Peyer's patch (tissue), 4 donors: ENCODE measurements at places on chromosomes 7 and 10. TPM values are rescaled to one million over a fixed set of nuclear protein-coding genes. Genes with fewer than 3 reads are reported as not detected.
A peak's percentile ranks its signal among the peaks of the same experiment; 100 is the strongest.

GRCh38 chr7:37220664-37221063 is 228.0 kb downstream of the ELMO1 start:
- no peak for DNase-seq

DNA sequence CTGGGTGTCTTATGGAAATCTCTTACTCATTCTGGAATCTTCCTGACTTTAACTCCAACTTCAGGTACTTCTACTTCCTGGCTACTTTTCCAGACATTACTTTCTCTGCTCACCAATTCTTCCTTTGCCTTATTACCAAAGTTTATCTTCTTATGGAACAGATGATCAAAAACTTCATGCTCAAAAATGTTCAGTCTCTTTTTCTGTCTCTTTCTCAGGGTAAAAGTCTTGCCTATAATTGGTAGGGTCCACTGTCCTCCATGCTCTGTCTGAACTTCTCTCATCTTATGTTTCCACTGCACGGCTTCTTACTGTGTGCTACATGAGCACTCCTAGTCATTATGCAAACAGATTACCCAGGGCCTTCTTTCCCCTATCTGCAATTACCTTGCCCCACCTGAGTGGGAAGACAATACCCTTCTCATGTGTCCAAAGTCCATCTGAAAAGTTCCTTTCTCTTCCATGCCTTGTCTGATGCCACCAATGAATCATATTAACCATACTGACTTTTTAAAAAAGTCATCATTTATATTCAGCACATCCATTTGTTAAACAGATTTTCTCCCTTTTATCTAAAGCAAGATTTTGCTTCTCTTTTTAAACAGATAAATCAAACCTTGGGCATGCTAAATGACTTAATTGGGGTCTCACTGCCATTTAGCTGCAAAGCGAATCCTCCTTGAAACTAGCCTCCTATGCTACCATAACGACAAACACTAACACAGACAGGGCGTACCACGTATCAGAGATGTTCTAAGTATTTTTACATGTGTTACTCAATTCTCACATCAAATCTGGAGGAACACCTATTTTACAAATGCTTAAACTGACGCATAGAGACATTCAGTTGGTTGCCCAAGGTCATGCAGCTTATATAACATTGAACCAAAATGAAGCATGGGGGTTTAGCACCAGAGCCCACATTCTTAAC is 48.8 kb downstream of the SEMA3C start:
- DNase-seq: no peak

DNA sequence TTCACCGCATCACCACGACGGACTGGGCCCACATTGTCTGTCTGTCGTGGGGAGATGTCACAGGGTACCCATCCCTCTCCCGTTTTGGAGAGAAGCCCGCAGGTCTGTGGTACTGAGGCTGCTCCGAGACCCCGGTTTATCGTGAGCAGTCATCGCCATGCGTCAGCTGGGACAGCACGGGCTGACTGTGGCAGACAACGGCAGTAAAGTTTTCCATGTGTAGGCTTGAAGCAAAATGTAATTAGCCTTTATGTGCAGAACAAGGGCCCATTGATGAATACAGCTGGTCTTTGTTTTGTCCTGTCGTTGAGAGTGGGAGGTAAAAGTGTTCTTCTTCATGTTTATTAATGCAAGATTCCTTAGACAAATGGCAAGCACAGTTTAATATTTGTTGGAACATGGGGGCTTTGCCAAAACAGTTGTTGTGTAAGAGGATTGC is 167.4 kb upstream of the SH2B2 start:
- no peak for DNase-seq

- DNase-seq: no peak
Measured at GRCh38 chr7:137652721-137653120, 194.1 kb downstream of the DGKI start.

- no peak for DNase-seq
Measured at GRCh38 chr7:47553309-47553708, 28.6 kb downstream of the TNS3 start.

CPXM2 gene
- 7.3 TPM for total RNA-seq

- DNase-seq: no peak
Measured at GRCh38 chr10:21352886-21353285, 172.6 kb downstream of the SKIDA1 start.

DNA sequence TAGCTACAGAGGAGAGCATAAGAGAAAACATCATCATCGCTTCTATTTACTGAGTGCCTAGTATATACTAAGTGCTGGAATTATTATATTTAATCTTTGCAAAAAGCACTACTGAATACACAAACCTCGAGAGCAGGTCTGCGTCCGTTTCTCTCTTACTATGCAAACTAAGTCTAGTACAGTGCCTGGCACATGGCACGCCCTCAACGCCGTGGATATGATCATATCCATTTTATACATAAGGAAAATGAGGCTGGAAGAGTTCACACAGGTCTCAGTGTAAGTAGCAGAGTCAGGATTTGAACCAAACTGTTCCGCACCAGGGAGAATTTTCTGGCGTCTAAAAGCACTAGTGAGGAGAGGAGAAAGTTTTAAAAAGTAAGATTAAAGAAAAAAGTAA is 17.6 kb downstream of the MXI1 start:
- no peak for DNase-seq

GRCh38 chr10:71245420-71246325 is 33.3 kb downstream of the UNC5B start:
- DNase-seq: no peak

UCMA gene
- not detected for total RNA-seq

GRCh38 chr10:79007421-79008319 is 61.1 kb upstream of the ZMIZ1 start:
- peak; percentile 53 for DNase-seq

DNA sequence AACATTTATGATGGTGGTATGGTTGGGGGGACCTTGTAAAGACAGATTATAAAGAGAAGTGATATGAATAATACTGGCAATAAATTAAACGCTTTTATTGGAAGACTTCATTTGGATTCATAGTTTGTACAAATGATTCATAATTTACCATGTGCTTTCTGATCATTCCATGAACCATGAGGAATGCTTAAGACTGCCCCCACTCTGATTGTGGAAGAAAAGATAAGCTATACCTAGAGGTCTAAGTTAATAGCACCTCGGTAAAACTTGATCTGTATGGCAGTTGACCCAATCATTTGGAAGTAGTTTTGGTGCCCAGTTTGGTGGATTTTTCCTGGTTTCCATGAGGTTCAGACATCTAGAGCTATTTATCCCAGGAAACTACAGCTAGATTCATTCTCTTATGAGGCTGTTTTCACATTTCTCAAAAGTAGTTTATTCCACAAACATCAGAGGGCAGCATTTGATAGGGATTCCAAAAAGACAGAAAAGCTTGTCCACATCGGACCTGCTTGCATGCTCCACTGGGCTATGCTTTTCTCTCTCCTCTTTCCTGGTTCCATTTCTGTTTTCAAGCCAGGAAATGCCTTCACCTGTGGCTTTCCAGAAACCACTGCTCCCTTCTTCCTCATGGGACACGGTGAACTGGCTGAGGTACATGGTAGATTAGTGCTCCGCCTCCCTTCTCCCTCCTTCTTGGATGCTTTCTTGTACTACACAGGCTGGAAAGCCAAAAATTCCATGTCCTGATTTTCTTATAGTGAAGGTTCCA is 29.2 kb downstream of the TFAM start:
- DNase-seq: no peak

- DNase-seq: no peak
Measured at GRCh38 chr10:48792121-48792520, 107.4 kb downstream of the WDFY4 start.

SMO gene
- total RNA-seq: 1.8 TPM

GRCh38 chr10:71371750-71372166 is 25.0 kb upstream of the CDH23 start:
- no peak for DNase-seq

GRCh38 chr10:35268791-35269257 is 67.5 kb upstream of the CCNY start:
- no peak for DNase-seq

GRCh38 chr7:46285878-46286277 is 364.8 kb upstream of the IGFBP3 start:
- DNase-seq: no peak

GRCh38 chr7:79615466-79615865 is 162.0 kb upstream of the MAGI2 start:
- DNase-seq: no peak

- DNase-seq: no peak
Measured at GRCh38 chr7:130708766-130709165, 22.4 kb upstream of the TSGA13 start.

RP9 gene
- 12.1 TPM for total RNA-seq

GRCh38 chr10:13152296-13152695 is 9.1 kb upstream of the MCM10 start:
- DNase-seq: no peak

DNA sequence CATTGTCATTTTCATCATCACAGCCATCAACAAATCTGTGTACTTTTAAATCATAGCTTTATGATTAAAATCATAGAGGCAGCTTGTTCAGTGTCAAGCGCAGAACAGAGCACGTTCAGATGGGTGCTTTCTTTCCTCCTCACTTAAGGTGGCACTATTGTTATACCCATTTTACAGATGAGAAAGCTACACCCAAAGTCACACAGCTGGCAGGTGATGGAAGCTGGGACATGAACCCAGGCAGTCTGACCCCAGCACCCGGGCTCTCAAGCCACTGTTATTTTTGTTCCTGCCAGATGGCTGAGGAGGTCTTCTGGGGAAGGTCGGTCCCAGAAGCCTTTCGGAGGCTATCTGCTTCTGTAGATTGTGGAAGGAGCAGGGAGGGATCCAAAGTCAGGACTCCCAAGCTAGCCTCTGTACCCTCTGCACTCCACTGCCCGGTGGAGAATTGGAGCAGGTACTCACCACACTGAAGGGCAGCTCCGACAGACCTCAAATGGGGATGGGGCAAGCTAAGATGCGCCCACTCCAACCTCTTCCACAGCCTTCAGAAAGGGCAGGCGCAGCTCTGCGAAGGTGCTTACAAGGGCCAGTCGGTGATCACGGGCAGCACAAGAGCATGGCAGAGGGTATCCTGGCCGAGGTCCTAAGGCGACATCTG is 610 bp downstream of the AVPI1 start:
- no peak for DNase-seq

- peak; percentile 47 for DNase-seq
Measured at GRCh38 chr7:27188386-27189294, 3.6 kb upstream of the HOXA11 start.

GRCh38 chr10:24503461-24504320 is 220.0 kb downstream of the ARHGAP21 start:
- no peak for DNase-seq

DNA sequence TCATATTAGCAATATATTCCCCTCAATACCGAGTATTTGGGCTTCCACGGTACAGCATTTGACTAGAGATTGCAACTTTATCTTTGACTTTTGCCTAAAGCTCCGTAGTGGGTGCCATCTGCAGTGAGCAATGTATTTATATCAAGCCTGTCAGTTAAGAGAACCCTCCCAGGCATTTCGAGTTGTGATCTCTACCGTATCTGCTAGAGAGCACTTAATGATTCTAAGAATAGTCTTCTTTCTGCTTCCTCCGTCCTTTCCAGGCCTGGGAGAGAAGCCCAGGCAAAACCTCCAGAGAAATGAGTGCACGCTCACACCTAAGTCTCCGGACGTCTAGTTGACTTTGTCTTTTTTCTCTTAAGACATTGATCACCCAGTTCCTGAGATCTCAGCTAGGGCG is 210.6 kb downstream of the KLF6 start:
- no peak for DNase-seq

GRCh38 chr7:38929460-38930171 is 20.6 kb upstream of the VPS41 start:
- DNase-seq: no peak

CXCL12 gene
- 6.7 TPM for total RNA-seq

STAG3 gene
- 3.5 TPM for total RNA-seq

EPHA1 gene
- total RNA-seq: 52.8 TPM

DNA sequence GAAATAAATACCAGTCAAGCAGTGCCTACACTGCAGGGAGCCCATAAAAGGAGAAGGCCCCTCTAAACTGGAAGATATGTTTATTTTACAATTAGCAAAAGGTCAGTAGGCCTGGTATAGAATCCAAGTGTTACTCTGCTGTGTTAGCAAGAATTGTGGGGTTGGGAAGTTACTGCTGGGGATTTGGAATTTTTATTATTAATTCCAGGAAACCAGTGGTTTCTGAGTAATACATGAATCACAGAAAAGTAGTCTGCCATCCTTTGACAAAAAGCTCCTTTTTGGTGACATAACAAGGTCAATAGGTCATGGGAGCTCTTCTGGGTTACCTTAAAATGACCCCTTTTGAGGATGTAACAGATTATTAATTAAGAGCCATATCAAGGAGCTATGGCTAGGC is 67.4 kb downstream of the ZNF92 start:
- no peak for DNase-seq

DNA sequence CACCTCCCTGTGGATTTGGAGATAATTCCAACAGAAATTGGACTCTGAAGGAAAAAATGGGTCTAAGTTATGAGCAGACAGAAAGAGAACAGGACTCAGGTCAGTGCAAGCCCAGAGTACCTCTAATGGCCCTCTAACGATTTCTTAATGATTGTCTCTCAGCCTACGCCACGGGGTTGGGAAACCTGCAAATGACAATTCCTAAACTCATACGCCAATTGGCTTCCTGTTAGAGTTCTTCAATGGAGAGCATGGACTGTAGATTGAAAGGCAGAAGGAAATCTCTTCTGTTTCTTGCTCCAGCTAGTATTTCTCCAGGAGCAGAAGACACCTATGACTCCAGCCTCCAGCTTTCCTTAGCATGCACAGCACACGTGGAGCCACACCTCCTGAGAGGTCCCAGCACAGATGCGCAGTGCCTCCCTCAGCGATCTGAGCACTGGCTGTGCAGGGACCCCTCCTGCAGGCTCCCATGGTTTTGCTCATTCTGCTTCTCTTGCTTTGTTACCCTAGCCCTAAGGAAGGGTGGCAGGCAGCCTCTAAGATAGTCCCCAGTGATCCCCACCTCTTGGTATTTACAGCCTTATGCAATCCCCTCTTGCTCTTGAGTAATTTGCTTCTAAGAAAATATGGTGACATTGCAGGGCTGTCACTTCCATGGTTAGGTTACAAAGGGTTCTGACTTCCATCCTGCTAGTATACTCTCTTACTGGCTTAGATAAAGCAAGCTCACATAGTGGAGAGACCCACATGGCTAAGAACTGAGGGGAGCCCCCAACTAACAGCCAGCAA is 30.1 kb downstream of the DENND11 start:
- DNase-seq: no peak

DNA sequence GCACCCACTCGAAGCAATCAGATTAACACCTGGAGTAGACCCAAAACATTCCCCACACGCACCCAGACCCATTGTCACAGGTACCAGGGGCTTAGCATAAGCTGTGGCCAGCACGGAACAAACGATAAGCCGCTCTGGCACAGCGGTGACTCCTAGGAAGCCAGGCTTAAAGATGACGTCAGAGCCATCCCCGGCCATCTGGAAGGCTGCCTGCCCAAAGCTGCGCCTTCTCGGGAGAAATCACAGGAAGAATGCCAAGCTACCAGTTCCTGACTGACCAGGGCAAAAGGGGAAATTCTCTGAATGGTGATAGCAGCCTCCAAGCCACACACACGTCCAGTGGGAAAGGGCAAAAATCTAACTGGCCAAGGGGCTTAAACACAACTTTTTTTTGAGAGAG is 13.0 kb upstream of the WIPI2 start:
- DNase-seq: no peak

GRCh38 chr7:28411876-28412662 is at the start of gene CREB5:
CREB5 (plus strand) TSS chr7:28412518; CDS start chr7:28412915, 397 bp downstream.
- no peak for DNase-seq

GRCh38 chr7:28483908-28484605 is 71.7 kb downstream of the CREB5 start:
- DNase-seq: no peak
